ENCODE measurements at places on chromosomes 7 and 10.

DNA sequence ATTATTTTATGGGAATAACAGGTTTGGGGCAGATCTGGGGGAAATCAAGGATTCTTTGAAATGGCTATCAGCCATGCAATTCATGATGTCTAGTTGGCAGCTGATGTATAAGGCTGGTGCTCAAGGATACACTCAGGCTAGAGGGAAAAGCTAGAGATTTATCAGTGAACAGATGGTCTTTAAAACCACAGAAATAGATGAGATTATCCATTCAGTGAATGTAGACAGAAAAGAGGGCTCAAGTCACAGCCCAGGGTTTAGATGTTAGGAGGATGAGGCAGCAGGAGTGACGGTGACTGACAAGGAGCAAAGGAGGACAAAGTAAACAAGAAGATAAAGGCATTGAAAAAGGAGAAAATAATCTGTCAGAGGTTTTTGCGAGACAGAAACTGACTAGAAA lies 238.7 kb downstream of the CDK14 start:
- no peak for DNase-seq

- DNase-seq: no peak
Measured at GRCh38 chr7:29207162-29207801, 12.7 kb downstream of the CHN2 start.

DNA sequence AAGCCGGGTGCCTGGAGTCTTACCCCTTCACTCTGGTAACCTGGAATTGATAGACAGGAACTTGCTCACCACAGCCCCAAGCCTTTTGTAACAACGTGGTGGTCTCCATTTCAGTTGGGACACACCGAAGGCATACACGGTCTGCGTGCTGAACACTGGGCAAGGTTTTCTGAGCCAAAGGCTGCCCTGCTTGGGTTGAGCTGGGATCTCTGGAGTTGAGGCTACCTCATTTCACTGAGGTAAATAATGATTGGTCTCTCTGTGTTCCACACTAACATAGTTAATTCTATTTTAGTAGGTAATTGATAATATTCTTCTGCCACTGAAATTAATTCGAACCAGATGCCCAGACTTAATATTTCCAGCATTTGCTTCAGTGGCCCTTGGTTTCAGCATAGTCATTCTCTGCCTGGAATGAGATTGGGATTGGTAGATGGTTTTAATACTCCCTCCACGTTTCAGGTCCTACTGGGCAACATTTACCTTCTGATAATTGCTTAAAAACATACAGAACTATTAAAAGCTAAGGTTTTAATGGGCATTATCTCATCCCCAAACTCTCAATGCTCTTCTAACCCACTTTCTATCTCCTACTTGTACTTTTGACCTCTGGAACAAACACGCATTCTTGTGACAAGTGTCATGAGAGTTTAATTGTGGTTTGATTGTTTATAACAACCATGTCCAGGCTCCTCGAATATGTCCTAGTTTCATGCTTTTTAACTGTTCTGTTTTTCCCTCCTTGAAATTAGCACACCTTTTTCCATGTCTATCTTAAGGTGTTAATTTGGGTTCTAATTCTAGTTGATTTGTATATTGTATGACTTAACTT lies 202.3 kb upstream of the KLF6 start:
- no peak for DNase-seq

- DNase-seq: no peak
Measured at GRCh38 chr7:36487756-36488336, 98.2 kb downstream of the ANLN start.

DNA sequence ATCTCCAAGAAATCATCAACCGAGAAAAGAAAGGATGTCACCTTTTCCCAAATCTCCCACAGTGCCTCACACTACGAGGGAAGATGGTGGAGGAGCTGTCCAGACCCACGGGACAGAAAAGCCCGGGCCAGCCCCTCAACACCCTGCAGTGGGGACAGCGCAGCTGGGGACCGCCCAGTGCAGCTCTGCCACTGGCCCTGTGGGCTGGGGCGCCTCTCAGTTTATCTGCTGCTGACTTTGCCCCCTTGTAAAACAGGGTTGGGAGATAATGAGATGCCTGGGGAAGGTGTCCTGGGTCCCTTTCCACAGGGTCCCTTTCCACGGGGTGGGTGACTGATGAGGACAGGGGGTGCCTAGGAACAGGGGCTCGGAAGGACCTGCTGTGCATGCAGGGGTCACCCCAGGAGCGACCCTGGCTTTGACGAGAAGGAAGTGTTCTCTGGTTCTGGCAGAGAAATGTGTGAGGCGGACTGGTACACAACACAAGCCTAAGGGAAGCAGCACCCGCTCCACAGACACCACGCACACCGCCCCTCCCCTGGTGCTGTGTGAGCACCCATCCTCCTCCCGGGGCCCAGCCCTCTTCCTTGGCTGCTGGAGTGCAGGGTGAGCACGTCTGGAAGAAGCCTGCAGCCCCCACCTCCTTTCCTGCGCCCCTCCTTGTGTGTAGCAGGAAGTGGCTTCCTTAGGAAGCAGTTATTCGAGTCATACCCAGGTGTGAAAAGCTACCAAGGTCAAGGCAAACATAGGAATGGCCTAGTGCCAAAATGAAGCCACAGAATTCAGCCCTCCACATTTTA lies 339.9 kb downstream of the DNAJB6 start:
- no peak for DNase-seq

- no peak for DNase-seq
Measured at GRCh38 chr10:5860066-5860465, 29.6 kb downstream of the ANKRD16 start.

DNA sequence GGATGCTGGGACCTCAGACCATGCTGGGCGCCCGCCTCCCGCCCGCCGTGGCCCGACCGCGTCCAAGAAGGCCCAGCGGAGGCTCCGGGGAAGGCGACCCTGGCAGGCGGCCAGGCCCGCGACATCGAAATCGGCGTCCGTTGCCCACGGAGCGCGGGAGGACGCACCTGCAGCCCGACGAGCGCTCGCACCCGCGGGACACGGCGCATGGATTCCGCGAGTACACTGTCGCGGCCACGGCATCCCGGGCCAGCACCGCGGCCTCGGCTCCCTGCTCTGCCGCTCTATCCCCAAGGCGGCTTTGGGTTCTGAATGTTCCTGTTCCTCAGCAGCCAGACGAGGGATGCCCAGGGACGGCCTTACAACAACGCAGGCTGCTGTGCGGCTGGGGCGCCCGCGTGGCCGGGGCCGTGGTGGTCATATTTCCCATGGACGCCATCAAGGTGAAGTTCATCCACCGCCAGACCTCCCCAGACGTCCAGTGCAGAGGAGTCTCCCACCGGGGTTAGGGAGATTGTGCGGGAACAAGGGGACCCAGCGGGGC lies 67.5 kb upstream of the ZNF722 start:
- DNase-seq: no peak

DNA sequence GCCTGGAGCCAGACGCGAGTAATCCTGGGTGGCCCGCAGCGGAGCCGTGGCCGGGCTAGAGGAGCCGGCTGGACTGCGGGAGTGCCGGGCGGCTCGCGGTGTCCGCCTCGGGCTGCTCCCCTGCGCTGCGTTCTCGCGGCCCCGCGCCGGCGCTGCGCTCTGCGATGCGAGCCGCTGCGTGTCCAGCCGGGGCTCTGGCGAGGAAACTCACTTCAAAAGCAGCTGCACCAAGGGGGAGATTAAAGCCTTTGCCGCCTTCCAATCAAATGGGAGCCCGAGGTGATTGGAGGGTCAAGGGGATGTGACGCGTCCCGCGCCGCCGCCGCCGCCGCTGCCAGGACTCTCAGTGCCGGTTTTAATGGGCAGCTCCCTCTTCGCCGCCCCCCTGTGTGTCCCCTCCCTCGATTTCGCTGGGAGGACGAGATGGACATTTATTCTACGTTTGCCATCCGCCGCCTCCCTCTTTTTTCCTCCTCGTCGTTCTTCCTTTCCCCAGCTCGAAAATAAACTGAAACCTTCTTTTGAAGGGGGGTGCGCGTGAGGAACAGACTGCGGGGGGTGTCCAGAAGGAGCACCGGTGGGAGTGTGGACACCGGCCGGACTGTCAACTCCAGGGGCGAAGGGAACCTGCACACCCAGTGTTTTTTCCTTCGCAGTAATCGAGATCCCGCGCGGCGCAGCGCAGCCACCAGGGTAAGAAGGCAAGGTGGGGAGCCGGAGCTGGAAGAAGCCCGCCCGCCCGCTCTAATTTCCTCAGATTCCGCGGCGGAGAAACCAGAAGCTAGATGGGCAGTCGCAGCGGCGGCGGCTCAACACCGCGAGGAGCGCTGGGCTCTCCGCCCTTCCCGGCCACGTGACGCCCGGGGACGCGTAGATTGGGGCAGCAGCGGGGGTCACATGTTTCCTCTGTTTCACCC lies at the start of gene ZNF503:
TSS of gene ZNF503 (minus strand) at position 196 of the 917 bp plus-strand sequence. CDS start 345 bp downstream, outside the sequence.
- no peak for DNase-seq

DNA sequence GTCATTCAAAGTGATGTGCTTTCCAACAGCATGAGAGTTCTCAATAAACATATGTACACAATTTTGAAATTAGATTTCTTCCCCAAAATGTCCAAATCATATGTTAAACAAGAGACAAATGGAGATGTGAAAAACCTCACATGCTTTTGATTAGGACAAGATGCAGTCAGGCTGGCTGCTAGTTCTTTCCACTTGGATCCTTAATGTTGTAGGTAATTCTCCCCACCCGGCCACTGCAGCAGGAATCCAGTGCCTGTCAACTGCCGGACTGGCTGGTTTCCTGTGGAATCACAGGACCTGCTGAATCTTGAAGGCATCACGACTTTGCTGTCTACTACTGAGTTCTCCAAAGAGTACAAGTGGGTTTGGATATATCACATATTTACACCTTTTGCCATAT lies 138.6 kb upstream of the AKR1E2 start:
- DNase-seq: no peak

GRCh38 chr10:45152726-45153125 lies 152.0 kb downstream of the ZNF22 start:
- no peak for DNase-seq

DNA sequence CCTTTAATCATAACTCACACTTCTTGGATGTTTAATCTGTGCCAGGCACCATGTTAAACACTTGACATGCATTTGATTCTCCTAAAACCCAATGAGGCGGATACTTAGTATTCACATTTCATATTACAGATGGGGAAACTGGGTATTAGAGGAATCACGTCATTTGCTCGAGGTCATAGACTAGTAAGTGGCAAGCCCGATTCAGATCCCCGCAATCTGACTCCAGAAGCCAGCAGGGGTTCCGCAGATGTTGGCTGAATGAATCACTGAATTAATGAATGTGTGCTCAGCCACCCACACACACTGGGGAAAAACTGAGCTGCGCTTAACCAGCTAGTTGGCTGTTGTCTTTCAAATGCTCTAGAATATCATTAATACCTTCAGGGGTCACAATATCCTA lies 22.5 kb upstream of the ENO4 start:
- DNase-seq: no peak

DNA sequence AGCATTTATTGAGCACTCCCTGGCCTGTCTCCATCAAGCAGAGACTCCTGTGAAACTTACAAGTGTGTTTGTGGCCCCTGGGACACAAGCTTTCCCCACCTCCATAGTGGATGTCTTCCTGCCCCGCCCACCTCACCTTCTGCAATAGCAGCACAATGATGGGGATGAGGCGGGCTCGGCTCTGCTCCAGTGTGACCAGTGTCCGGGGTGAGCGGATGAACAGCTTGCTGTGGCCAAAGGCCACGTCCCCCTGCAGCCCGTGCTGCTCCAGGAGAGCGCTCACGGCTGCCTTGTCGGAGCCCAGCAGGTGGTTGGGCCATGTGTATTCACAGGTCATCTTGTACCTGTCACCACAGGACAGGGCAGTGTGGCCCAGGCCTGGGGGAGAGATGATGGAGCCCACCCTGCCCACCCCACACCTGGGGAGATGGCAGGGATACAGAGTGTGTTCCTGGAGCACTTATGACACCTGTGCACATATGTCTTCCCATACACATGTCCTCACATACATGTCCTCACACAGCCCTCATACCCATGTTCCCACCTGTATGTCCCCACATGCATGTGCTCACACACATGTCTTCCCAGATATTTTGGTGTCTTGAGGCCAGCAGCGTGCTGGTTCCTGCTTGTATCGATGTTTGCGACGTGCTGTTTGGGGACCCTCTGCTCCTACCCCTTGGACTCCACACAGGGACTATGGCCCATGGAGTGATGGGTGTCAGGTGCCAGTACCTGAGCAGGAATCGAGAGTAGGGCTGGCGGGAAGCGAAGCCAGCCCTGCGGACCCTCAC lies 12.7 kb downstream of the MYO1G start:
- no peak for DNase-seq

DNA sequence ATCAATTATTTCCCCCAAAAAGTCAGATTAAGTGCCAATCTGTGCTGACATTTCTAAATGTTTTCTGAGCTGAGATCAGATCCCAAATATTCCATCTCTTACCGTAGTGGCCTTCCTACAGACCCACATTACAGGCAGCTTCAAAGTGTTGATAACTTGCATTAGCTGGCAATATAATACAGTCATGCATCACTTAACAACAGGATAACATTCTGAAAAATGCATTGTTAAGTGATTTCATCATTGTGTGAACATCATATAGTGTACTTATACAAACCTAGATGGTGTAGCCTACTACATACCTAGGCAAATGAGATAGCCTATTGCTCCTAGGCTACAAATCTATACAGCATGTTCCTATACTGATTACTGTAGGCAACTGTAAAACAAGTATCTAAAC lies 22.4 kb downstream of the SLC25A13 start:
- DNase-seq: no peak

DNA sequence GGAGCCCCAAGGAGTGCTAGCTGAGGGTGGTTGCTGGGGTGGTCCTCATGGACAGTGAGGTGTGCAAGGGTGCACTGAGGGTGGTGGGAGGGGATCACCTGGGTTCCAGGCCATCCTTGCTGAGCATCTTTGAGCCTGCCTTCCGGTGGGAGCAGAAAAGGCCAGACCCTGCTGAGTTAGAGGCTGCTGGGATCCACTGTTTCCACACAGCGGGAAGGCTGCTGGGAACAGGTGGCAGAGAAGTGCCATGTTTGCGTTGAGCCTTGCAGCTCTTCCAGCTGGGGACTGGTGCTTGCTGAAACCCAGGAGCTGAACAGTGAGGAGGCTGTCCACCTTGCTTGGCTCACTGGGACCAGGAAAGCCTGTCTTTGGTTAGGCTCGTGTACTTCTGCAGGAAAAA lies 34.9 kb downstream of the PRF1 start:
- no peak for DNase-seq

- no peak for DNase-seq
Measured at GRCh38 chr7:126760914-126761577, 491.7 kb downstream of the GRM8 start.

DNA sequence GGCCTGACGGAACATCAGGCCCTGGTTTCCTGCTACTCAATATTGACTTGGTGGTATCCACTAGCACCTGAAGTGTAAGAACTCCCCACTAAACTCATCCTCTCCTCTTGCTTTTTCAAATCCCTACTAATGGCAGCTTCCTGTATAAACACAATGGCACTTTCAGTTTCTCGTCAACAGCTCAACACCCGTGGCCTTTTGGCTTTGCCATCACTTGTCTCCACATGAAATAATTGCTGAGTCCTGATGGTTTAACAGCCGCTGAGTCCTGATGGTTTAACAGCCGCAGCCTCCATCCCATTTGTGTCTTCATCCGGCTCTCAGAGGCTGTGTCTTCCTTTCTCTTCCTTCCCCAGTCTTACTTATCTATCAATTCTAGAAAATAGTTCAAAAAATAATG lies 261.4 kb upstream of the PITRM1 start:
- no peak for DNase-seq

GRCh38 chr7:154789404-154789803 lies 213.5 kb downstream of the PAXIP1 start:
- DNase-seq: no peak

GRCh38 chr7:5750031-5750653 lies 31.3 kb downstream of the RNF216 start:
- no peak for DNase-seq

GRCh38 chr10:61935077-61935476 lies 33.6 kb downstream of the ARID5B start:
- no peak for DNase-seq

Data from stimulated activated CD4-positive, alpha-beta T cell treated with anti-CD3 and anti-CD28 coated beads, Interleukin-12 subunit alpha, Interleukin-12 subunit beta, amount 100 ng/mL, for 24 hours (primary cell).